ENCODE measurements at places on chromosomes 12 and 14.

GRCh38 chr12:89906178-89906577 is 197.5 kb upstream of the ATP2B1 start:
- no peaks in the 10 kb centered on the region for H3K27me3 ChIP-seq
- no peak for DNase-seq
- H3K27ac ChIP-seq, result no peak overlapping the region
- H3K4me3 ChIP-seq, result no peak overlapping the region
- no peaks in the 10 kb centered on the region for H3K4me1 ChIP-seq

- no peaks in the 10 kb centered on the region for H3K36me3 ChIP-seq
- H3K27me3 ChIP-seq, result no peaks in the 10 kb centered on the region
- no peak overlapping the region for H3K4me3 ChIP-seq
- H3K27ac ChIP-seq, result no peak overlapping the region
- no peaks in the 10 kb centered on the region for H3K4me1 ChIP-seq
These were observed 89.6 kb downstream of the TTC7B start for GRCh38 chr14:90726656-90727055.

- H3K27ac ChIP-seq, result no peak overlapping the region
- H3K27me3 ChIP-seq, result no peaks in the 10 kb centered on the region
- H3K4me3 ChIP-seq, result no peak overlapping the region
- no peaks in the 10 kb centered on the region for H3K36me3 ChIP-seq
- DNase-seq, result no peak
These were observed 158.0 kb downstream of the PPM1H start for GRCh38 chr12:62776997-62777396.

DNA sequence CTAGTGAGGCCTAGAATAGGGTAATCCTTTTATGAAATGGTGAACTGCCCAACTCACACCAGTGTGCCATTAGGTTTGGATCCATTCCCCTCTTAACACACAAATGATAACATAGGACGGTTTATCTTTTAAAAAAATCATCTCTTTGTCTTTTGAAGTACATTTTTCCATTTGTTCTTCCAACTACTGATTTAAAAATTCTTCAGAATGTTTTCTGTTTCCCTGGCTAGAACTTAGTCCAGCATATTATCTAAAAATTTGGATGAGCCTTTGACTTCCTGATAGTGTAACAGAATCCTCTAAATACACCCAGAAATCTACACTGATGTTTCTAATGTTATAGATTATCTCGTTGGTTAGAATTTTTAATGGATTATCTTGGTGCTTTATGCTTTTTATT is 249.7 kb upstream of the NPAS3 start:
- H3K36me3 ChIP-seq, result no peaks in the 10 kb centered on the region

All from activated CD4-positive, alpha-beta T cell treated with anti-CD3 and anti-CD28 coated beads, Interleukin-2, amount 10 ng/mL, durations not matched to agents 7 days and 5 days (primary cell).